ENCODE measurements at places on chromosomes 4 and X.

DNA sequence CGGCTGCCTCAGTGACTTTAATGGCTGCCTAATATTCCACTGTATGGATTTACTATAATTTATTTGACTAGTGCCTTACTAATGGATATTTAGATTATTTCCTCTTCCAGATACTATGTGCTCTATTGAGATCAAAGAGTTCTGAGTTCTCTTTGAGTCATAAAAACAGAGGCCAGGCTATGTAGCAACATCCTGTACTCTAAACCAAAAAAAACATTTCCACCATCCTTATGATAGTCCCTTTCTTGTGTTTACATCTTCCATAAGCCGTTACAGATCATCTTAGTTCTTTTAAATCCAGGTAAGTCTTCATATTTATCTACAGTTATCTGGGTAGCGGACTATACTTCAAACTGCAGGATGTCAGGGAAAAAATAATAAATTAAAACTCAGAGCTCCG, 56.6 kb upstream of the TMEM184C start:
- no peak for DNase-seq

GRCh38 chrX:145190801-145191389, 56.4 kb upstream of the SPANXN1 start:
- DNase-seq: no peak

GRCh38 chr4:15894921-15895916, 43.3 kb downstream of the FGFBP1 start:
- DNase-seq: no peak

- DNase-seq: no peak
These were observed 145.0 kb upstream of the CT83 start for GRCh38 chrX:116607776-116608175.

DNA sequence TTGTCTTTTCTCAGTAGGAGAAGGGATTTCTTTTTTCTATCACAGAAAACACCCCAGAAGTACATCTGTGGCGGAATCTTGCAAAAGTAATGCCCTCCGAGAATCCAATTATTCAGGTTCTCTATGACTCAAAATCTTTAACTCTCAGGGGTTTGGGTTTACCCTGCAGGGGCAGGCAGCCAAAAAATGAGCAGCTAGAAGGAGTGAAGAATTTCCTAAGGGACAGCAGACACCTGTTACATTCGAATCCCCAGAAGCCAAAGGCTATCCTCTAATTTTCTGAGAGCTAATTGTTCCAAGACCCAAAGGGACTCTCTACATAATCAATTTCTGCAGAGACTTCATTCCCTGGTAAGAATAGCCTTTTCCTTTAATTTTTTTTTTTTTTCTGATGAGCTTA, 27.5 kb upstream of the CBR4 start:
- DNase-seq: no peak
